GM13976 (cell line): ENCODE measurements at places on chromosomes 2 and 18.

GRCh38 chr2:197159661-197160211 lies 150.8 kb downstream of the ANKRD44 start:
- DNase-seq = no peak

GRCh38 chr2:145110668-145111356 lies 590.9 kb upstream of the ZEB2 start:
- DNase-seq = no peak

GRCh38 chr2:211351987-211352386 lies 795.6 kb downstream of the CPS1 start:
- no peak for DNase-seq

DNA sequence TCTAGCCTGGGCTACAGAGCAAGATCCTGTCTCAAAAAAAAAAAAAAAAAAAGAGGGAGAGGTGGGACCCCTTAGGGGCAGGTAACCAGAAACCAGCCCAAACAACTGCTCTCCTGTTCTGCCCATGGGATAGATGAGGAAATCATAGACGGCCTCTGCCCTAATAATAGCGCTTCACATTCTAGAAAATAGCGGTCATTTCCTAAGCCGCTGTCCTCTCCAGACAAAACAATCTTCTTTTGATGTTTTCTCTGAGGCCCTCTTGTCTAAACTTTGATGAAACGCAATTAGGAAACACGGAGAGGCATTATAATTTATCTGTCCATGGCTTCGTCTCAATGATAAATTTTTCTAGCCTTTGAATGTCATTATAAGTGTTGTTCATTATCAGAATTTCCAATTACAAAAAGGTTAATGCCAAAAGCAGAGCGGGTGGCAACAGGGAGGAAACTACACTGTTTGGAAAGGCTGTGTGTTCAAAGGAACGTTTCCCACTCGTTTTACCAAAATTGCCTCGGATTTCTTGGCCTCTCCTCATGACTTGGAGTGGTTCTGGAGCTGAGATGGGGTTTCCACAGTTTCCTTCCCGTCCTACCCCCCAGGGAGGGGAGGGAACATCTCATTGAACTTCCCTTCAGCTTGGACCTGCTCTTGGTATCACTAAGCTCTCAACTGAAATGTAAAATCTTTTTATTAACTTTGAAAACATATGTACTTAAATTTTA lies 151.6 kb upstream of the ZNF236 start:
- DNase-seq = no peak

- no peak for DNase-seq
Observed at GRCh38 chr18:45876161-45876560, 50.7 kb downstream of the SIGLEC15 start.

GRCh38 chr18:35256947-35257346 lies 16.1 kb downstream of the ZNF397 start:
- no peak for DNase-seq

GRCh38 chr2:62440281-62440946 lies 65.6 kb downstream of the TMEM17 start:
- no peak for DNase-seq

DNA sequence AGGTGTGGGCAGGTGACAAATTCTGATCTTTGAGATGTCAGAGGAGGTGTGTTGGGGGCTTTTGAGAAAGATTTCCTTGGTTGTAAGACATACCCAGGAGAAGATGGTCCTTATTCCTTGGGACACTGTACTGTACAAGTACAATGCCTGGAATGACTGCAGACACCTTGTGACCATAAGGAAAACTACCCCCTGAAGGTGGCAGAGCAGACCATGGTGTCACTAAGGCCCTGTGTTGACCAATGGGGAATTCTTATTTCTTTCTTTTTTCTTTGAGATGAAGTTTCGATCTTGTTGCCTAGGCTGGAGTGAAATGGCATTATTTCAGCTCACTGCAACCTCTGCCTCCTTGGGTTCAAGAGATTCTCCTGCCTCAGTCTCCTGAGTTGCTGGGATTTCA lies 4.4 kb upstream of the ANKRD29 start:
- DNase-seq = no peak
